Astrocyte (in vitro differentiated cells and primary cell): ENCODE measurements at places on chromosomes 16 and 17.
A peak's percentile ranks its signal among the peaks of the same experiment; 100 is the strongest.

DNA sequence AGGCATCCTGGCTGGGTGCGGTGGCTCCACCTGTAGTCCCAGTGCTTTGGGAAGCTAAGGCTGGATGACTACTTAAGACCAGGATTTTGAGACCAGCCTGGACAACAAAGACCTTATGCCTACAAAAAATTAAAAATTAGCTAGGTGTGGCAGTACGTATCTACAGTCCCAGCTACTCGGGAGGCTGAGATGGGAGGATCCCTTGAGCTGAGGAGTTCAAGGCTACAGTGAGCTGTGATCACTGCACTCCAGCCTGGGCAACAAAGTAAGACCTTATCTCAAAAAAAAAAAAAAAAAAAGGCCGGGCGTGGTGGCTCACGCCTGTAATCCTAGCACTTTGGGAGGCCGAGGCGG, 6.1 kb downstream of the MVP start:
- no peak for DNase-seq

GRCh38 chr16:86383488-86384262, 126.7 kb upstream of the FOXF1 start:
- DNase-seq: peak; percentile 91

- DNase-seq: peak; percentile 91
These were observed 28.0 kb downstream of the ZCCHC14 start for GRCh38 chr16:87464691-87465300.

GRCh38 chr17:47785538-47786123, 36.0 kb downstream of the OSBPL7 start:
- peak; percentile 18 for DNase-seq

- DNase-seq: no peak
These were observed 2.8 kb downstream of the FN3K start for GRCh38 chr17:82737967-82738877.

- no peak for DNase-seq
These were observed 107.3 kb downstream of the SPAG9 start for GRCh38 chr17:51013322-51013721.

GRCh38 chr17:2852729-2853282, 56.6 kb downstream of the RAP1GAP2 start:
- no peak for DNase-seq

DNA sequence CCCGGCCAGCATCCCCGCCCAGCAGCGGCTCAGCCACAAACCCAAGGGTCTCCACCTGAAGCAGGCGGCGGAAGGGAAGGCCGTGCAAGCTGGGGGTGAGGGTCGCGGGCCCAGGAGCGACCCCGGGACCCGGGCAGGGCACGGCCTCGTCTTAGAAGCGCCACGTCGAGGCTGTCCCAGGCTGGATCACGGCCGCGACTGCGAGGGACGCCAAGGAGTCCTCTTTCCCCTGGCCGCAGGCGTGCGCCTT, 538 bp upstream of the CCNF start:
- DNase-seq: no peak

DNA sequence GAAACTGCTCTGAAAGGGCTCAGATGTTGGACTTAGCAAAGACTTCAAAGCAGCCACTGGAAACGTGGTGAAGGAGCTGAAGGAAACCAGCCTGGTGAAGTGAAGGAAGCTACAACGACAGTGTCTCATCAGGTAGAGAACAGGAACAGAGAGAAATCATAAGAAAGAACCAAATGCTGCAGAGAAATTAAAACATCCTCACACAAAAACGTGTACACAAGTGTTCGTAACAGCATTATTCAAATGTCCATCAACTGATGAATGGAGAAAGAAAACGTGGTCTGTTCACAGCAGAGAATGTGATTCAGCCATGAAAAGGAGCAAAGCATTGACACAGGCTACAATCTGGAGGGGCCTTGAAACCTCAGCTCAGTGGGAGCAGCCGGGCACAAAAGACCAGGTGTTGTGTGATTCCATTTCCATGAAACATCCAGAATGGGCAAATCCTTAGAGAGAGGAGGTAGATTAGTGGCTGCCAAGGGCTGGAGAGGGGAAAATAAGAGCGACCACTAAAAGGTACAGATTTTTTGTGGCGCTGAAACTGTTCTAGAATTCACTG, 26.9 kb downstream of the IFT140 start:
- no peak for DNase-seq

DNA sequence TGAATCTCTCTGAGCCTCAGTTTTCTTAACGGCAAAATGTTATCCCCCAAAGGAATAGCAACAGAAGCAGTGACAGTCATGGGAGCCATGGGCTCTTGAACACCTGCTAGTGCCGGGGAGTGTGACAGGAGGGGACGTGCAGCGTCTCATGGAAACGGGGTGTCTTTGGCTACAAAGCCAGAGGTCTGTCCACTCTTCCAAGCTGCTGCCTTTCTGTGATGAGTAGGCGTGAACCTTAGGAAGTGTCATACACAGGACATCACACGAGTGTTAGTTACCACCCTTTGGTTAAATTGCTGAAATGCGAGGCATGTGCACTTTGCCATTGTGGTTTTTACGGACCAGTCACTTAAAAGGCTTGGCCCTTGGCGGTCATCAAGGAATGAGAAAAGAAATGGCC, 93.4 kb downstream of the IRF8 start:
- DNase-seq: peak; percentile 8

DNA sequence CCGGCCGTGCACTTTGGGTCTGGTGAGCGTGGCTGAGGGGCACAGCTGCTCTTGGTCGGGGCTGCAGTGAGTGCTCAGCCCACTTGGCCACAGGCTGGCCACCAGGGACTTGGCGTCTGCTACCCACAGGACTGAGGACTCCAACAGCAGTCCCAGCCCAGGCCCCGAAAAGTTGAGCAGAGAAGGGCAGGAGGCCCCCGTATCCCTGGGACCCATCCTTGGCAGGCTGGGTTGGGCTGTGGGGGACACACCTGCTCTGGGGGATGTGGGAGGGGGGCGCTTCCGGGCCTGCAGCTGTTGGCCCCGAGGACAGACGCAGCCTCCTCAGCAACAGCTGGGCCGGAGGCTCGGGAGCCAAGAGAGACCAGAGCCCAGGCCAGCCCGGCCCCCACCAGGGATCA, 19.4 kb upstream of the SSTR5 start:
- DNase-seq: no peak
